ENCODE measurements at places on chromosomes 3 and 15.

DNA sequence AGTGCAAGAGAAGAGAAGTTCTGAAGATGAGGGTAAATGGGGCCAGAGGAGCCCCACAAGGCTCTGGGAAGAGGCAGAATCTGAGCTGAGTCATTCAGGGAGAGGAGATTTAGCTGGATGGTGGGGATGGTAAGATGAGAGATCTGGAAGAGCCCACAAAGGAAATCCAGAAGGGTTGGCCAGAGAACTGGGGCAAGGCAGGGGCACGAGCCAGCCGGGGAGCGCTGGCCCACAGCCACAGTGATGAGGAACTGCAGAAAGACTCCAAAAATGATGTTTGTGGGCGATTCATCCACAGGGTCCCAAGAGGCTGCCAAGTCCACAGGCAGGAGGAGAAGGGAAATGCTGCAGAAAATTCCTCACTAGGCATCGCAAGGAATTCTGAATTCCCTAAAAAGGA is 75.9 kb upstream of the ATP2B2 start:
- DNase-seq: no peak

DNA sequence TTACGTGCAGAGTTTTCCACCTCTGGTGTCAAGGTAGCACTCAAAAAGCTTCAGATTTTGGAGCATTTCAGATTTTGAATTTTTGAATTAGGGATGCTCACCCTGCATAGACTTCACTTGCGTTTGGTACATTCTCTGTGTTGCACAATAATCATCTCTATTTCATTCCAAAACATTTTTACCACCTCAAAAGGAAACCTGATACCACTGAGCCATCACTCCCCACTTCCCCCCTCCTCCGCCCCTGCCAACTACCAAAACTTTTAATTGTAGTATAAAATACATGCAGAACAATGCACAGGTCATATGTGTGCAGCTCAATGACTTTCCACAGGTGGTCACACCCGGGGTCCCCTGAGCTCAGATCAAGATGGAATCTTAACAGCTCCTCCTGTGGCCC is 208.8 kb downstream of the SV2B start:
- DNase-seq: no peak

DNA sequence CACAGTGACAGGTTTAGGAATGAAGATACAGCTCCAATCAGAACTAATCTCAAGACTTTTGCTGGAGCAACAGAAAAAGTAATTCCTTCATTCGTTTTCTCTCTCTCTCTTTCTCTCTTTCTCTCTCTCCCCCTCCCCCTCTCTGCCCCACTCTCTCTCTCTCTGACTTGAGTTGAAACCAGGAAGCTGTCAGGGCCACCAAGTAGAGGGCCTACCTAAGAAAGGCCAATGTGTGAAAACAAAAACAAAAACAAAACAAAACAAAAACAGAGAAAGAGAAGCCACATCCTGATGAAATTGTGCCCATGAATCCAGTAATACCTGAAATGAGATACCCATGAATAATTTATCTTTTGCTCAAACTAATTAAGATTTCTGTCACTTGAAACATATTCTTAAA is 72.9 kb downstream of the ATP8B4 start:
- no peak for DNase-seq

DNA sequence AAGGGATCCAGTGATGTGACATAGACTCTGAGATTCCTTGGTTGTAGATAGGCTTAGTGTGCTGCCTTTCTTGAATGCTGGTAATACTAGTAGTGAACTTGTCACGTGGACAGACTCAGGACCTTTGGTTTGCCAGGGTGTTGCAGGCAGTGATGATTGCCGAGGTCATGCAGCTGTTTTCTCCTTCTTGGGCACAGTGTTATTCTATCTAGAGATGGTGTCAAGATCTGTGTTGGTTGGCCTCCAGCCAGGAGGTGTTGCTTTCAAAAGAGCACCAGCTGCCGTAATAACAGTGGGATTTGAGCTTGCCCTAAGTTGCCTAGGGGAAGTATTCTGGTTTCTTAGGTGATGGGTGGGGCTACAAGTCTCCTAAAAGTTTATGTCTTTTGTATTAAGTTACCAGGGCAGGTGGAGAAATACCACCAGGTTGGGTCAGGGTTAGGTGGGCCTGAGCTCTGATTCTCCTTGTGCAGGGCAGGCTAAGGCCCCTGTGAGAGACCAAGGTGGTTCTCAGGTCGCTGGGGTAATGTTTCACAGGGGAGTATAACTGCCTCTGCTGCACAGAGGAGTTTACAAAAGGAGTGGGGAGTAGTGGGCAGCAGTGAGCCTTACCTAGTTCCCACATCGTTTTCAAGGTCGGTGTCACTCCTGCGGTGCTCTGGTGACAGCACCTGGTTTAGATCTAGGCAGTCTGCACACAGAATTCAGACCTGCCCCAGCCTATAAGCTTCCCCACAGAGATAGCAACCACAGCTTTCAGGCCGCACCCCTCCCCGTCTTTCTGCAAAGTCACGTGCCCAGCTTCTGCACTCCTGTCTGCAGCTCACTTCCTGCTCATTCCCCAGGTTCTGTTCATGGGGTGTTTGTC is 350.3 kb downstream of the DOCK3 start:
- no peak for DNase-seq

DNA sequence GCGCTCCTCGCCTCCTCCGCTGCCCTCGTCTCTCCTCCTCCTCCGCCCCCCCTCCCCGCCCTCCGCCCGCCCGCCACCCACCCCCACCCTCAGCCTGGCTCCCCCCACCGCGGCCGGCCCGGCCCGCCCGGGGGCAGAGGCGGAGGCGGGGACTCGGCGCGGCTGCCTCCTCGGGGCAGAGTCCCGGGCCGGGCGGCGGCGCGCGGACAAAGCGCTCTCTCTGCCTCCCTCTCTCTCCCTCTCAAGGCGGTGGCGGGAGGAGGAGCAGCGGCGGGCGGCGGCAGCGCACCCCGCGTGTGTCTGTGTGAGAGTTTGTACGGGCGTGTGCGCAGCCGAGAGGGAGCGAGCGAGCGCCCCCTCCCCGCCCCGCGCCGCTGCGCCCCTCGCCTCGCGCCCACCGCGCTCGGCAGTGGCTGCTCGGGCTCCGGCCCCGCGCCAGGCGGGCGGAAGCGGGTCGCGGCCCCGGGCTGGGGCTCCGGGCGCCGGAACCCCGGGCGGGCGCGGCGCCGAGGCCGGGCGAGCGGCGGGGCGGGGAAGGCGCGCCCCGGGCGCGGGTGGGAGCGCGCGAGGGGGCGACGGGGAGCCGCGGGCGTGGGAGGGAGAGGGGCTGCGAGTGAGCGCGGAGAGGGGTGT is at the start of gene IGF2BP2:
Gene IGF2BP2, minus strand, starts transcription at position 37 of the 633 bp plus-strand sequence. CDS start 82 bp downstream, outside the sequence.
- DNase-seq: peak; percentile 68

- DNase-seq: no peak
These were observed 288.7 kb upstream of the ADAMTS9 start for GRCh38 chr3:64976456-64976855.

GRCh38 chr3:193599393-193599792 is 6.4 kb downstream of the OPA1 start:
- no peak for DNase-seq

- no peak for DNase-seq
These were observed 67.8 kb upstream of the PPP2R3A start for GRCh38 chr3:135897715-135898114.

DNA sequence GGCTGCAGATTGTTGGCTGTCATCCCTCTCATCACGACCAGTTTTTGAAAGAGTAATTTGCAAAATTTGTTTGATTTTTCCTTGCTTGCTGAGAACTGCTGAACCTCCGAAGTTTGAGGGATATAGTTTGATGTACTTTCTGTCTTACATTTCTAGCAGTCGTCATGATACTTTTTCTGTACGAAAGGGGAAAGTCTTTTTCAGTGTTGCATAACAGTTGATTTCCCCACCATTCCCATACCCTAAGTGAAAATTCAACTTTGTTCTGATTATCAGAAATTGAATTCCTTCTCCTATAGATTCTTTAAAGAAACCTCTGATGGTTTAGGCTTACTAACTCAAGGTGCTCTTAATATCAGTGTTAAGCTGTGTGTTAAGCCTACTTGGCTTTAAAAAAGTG is 1.6 kb downstream of the PDE8A start:
- DNase-seq: no peak
